SK-N-MC (cell line): ENCODE measurements at places on chromosomes 3 and 15.

- no peak for DNase-seq
These were observed 342.1 kb upstream of the LRRC3B start for GRCh38 chr3:26280517-26280916.

DNA sequence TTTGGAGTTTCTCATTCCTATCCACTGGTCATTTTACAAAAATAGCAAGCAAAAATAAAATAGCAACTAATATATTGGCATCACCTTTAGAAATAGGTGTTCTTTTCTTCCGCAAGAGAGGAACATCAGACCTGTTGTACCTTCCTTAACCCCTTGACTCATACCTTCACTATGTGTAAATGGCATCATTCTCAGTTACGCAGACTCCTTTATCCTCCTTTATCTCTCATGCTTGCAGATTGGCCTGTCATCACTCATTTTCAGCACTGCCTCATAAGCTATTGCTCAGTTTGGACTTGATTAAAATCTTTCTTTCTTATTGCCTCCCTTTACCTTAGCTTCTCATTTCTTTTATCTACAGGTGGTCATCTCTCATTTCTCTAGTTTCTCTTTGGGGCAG lies 21.4 kb downstream of the ARHGEF26 start:
- DNase-seq = no peak

GRCh38 chr15:34691034-34691433 lies 63.8 kb downstream of the GJD2 start:
- no peak for DNase-seq

DNA sequence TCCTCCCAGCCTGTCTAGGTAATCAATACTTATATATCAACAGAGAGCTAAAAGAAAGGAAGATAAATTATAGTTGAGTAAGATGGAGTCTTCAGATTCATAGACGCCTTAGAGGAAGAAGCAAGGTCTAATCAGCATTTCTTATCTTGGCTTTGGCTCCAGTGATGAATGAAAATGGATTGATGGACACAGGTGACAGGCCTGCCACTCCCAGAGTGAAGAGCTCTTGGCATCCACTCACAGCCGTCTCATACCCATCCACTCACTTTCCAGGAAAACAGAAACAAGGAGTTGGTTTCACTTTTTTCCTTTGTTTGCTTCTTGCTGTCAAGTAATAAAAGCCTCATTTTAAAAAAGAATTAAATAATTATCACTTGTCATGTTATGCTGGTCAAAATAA lies 168.2 kb downstream of the MFSD1 start:
- no peak for DNase-seq

DNA sequence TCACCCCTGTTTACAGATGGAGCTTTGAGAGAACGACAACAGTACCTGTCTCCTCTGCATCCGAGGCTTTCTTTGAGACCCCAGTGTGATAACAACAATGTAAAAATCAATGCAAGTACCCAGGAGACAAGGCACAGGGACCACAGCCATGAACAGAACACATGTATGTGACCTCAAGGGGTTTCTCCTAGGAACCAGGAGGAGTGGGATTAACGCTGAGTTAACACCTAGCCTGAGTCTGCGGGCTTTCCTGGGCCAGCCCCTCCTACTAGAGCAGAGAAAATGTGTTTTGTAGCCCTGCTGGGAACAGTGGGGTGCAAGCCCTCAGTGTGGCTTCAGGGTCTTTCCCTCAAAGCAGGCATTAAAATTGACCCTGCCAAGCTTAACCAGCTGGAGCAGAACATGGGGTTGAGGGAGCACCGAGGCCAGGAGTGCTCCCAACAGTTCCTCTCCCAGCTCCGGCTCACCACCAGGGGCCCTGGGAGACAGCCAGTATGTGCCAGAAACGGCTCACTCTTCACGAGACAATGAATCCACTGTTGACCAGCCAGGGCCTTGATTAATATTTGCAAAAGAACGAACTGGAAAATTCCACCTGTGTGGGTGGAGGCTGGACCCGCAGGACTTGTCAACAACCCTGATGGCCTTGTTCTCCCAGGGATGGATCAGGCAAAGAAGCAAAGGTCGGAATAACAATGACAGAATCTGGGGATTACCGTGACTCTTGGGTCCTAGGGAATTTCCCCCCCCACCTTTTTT lies 3.6 kb downstream of the CHDH start:
- DNase-seq = no peak

GRCh38 chr15:25248583-25249235 lies 190.1 kb downstream of the UBE3A start:
- no peak for DNase-seq

DNA sequence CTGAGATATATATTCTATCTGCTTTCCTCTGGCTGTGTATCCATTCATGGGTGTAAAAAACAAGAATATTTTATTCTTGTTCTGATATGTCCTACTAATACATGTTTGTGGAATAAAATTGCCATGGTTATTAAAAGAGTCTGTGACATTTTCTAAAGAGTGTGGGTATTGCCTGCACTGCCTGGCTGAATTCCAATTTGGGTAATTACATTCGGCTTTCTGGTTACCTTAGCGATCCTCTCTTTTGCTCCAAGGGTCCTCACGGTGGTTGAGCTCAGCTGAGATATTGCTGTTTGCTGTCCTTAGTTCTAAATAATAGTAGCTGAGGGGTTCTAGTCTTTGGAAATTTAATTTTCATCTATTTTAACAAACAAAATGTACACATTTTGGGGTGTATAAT lies 301.4 kb upstream of the DNAJC19 start:
- DNase-seq = no peak

GRCh38 chr3:174488527-174488926 lies 370.6 kb upstream of the NAALADL2 start:
- DNase-seq = no peak

GRCh38 chr3:9075762-9076161 lies 112.5 kb upstream of the RAD18 start:
- no peak for DNase-seq

DNA sequence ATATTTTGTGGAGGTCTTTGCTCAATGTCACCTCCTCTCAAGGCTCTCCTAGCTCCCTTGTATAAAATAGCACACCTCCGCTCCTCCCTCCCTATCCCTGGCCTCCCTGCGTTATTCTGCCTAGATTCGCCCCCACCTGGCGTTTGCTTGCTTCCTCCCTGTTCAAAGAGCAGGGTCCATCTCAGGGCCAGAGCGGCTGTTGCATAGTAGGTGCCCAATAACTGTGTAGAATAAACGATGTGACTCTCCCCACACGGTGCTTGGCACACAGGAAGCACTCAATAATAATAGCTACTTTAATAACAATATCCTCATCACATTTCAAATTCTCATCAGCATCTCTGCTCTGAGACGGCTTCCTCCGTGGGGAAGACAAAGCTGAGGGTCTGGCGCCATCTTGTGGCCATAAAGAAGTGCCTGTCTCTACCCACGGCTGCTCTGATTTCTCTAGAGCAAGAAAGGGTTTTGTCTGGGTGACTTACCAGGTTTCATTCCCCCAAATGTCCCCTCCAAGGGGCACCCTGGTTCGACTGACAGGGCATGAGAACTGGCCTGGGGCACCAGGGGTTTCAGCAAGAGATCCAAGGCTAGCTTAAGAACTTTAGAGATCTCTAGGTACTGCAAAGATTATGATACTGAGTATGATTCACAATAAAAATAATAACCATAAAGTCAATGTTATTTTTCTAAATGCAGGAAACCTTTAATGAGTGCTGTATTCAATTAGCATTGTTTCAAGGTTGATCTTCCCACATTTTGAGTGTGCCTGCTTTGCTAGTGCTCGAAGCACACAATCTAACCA lies 16.1 kb downstream of the CD276 start:
- DNase-seq = peak; percentile 48

DNA sequence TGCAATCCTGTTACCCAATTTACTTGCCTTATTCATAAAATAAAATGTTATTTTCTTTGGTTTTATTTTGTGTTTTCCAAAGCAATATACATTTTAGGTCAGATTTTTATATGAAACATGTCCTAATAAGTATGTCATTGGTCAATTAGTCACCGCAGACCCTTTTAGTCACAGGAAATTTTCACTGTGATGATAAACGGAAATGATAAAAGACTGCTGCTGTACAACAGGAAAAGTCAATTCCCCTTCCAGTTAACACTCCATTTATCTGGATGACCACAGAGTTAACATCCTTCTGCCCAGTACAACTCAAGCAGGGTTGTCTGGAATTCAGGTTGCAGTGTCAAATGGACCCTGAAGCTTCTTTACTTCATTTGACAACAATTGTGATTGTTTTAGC lies 175.2 kb downstream of the LSAMP start:
- no peak for DNase-seq

GRCh38 chr3:41301548-41301947 lies 102.2 kb downstream of the CTNNB1 start:
- no peak for DNase-seq

DNA sequence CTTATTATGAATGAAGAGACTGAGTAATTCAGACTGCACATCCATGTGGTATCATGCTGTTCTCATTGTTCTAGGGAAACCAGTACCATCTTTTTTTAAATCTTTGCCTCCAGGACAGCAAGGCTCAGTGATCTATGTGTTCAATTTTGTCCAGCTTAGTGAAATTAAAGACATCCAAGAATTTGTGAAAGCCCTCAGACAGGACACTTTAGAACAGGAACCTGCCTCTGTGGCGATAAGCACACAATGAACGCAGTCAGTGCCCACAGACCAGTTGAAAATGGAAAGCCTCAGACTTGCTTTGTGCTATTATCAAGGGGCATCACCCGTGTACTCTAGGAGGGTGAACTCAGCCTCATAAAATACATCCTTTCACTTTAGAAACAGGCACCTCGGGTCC lies 20.1 kb downstream of the EID1 start:
- no peak for DNase-seq

- DNase-seq = no peak
These were observed at the start of gene EOMES for GRCh38 chr3:27721717-27722564. TSS of gene EOMES (minus strand) at chr3:27722323. CDS start at chr3:27722294, 29 bp downstream.

- no peak for DNase-seq
These were observed 203.4 kb downstream of the FOXP1 start for GRCh38 chr3:71380096-71380495.

DNA sequence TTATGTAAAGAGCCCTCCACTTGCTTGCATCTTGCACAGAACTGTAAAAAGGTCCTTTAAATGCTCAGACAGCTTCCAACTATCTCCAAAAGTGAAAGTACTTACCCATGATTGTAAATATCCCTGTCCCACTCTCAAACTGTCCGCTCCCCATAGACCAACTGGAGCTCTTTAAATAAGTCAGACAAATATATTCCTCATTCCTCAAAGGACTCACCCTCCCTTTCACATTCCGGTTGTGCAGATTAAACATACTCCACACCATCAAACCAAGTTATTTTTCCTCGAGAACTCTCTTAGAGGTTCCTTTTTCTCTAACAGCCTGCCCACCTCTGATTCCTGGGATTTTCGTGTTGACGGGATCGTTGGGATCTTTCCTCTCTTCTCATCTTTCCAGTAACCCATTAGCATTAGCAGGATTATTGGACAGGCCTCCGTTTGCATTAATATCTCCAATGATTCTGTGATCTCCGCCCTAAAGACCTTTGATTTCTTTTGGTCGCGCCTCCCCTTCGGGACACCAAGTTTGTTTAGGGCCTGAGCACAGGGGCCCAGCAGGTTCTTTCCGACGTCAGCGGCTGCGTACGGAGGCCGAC lies 763 bp downstream of the GOLGB1 start:
- DNase-seq = no peak

DNA sequence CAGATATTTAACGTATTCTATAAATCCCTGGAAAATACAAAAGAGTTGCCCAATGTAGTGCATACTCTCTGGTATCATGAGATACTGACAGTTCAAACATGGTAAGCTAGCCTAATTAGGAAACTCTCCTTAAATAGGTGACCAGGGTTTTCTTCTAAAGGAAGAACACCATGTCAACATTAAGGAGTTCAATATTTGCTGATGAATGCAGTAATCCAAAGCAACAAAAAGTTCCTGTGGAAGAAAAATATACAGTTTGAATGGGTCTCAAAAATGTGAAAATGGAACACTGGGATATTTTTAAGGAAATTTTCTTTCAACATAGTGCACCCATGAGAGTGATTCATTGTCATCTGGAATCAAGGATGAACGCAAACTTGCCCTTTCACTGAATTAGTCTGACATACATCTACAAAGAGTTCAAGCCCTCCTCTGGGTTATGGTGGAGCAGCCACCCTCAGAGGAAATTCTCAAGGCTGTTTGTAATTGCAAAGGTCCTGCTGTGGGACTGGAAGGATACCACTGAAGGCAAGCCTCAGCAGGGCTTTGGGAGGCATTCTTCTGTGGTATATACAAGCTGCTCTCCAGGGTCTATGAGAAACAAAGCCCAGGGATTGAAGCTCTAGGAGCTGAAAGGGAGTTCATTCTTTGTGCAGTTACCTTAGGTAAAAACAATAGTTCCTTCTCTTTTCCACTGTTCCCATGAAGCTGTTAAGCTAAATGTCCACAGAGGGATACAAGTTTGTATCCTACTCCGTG lies 700.3 kb downstream of the TUSC7 start:
- DNase-seq = no peak

- no peak for DNase-seq
These were observed 43.5 kb downstream of the CFAP92 start for GRCh38 chr3:128950223-128950938.

- no peak for DNase-seq
These were observed 304.2 kb upstream of the CTNNB1 start for GRCh38 chr3:40895109-40895508.

DNA sequence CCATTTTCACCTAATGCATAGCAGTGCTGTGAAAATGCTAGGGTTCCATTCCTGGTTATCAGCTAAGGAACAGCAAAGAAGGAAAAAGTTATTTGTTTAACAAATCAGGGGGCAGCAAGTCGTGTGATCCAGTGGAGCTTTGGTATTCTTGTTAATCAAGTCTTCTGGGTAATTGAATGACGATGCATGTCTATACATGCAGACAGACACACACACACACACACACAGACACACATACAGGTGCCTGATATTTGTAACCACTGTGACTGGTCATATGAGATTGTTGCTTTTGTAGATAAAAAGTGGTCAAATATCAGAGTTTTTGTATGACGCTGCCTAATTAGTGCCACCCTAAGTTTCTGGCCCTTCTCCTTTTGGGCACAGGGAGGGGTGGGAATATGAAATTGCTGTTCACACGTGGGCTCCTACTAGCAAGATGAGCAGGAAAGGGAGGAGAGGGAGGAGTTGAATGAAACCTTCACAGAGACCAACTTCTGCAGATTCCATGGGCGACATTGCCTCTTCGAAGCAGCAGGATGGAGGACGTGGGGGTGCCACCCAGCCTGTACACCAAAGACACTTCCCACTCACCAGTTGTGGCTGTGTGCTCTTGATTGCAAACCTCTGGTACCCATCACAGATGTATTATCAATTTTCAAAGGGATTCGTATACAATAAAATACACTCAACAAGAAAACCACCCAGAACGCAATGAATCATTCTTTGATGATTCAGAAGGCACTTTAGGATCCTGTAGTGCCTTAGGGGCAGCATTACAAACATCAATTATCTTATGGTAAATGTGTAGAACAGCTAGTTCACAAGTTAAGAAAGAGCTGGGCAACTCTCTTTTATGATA lies 281.9 kb upstream of the ICE2 start:
- DNase-seq = no peak

GRCh38 chr3:176776622-176777175 lies 420.6 kb downstream of the TBL1XR1 start:
- DNase-seq = no peak
